Right forelimb (tissue), 1 donor: ENCODE measurements at places on chromosomes 13 and 19.

DNA sequence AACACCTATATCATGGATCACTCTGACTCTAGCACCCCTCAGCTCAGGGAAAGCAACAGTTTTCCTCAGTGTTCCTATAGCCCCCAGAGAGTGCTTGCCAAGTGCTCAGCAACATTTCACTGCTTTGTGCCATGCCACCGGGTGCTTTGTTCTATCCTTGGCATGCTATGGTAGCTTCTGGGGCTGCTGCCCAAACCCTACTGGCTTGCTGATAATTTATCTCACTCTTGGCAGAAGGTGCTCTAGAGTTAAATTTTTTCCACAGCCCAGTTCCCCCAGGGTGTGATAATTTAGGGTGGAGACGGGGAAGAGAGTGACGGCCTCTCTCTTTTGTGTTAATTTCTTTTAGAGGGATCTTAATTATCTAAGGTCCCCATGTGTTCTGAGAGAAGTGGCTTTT lies 12.6 kb upstream of the CSNK1A1L start:
- DNase-seq: no peak

GRCh38 chr13:106690779-106691178 lies 122.8 kb upstream of the ARGLU1 start:
- no peak for DNase-seq

DNA sequence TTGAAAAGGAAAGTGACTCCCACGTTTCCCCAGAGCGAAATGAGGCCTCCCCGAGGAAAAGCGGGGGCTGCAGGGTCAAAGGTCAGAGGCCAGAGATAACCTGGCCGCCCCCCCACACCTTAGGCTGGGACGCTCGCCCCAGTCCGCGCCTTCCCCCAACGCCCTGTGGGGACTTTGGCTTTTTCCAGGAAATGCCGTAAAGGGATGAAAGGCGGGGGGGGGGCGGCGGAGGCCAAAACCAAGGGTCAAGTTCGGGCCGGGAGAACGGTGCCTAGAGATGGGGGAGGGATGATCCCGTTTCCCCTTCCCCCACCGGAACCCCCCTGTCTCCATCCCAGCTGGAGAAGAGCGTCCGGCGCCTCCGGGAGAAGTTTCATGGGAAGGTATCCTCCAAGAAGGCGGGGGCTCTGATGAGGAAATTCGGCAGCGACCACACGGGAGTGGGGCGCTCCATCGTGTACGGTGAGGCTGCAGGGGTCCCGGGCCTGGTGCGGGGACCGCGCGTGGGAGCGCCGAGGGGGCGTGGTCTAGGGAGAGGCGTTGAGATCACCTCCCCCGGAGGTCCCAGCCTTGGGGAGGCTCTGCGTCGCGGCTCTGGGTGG lies 575 bp downstream of the SHFL start:
- no peak for DNase-seq

DNA sequence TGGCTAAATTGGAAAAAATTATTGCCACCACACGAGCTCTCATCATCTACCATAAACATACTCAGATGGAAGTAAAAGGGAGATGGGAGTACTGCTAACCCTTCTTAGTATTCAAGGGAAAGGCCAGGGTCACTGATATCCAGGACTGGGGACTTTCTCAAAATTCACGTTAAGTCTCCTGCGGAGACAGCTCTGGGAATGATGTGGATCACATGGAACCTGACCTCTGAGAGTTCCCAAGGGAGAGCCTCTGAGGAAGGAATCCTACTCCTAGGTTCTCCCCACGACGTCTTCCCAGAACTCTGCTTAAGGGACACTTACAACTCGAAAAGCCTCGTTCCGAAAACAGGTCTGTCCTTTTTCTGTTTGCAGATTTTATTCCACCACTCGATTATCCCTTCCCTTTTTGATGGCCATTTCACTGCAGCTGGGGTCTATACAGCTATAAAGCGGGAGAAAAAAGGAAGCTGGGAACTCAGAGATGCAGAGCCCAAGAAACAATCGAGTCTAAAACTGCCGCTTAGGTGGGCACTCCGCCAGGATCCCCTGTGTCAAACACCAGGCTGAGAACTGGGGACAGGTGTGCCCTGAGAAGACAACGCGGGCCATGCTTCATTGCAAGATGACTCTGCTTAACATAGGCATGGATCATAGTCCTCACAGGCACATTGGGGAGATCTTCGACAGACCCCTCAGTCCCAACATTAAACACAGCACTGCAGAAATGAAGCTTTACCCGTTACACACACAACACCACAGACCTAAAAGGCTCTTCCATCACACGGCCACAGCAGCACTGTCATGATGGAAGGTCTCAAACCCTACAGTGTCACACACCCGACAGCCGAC lies 823 bp upstream of the ZNF567 start:
- peak; percentile 50 for DNase-seq

DNA sequence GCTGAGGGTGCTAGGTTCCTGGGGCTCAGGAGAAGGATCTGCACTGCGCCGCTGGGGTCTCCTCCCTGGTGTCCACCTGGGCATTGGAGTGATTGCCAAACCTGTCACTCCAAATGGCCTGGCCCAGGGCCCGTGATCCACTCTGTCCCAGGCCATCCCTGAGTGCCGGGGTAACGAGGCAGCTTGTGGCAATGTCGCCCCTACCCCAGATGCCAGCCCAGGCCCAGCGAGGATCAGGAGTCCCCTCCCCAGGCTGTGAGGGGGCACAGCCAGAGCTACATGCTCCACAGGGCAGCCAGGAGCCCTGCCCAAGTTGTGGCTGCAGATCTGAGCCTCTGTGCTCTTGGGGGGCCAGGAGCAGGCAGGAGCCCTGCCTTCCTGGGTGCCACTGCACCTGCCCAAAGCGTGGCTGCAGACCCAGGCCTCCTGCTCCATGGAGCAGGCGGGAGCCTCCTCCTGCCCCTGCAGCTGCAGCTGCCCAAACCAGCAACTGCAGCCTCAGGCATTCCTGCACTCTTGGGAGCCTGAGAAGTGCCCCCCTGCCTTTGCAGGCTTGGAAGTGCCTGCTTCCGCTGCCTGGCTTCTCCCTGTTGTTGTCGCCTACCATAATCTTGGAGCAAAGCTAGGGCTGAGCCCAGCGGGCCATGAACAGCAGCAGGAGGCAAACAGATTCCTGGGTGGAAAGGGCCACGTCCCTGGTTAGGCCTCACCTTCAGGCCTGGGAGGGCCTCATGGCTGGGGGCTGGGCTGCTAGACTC lies 4.6 kb downstream of the IGFL4 start:
- DNase-seq: no peak

GRCh38 chr13:80161219-80161618 lies 179.7 kb downstream of the SPRY2 start:
- DNase-seq: no peak

- no peak for DNase-seq
Measured at GRCh38 chr19:48551437-48552302, at the start of gene SULT2B1. SULT2B1 (plus strand) TSS chr19:48552172; CDS start chr19:48552253, 81 bp downstream.

DNA sequence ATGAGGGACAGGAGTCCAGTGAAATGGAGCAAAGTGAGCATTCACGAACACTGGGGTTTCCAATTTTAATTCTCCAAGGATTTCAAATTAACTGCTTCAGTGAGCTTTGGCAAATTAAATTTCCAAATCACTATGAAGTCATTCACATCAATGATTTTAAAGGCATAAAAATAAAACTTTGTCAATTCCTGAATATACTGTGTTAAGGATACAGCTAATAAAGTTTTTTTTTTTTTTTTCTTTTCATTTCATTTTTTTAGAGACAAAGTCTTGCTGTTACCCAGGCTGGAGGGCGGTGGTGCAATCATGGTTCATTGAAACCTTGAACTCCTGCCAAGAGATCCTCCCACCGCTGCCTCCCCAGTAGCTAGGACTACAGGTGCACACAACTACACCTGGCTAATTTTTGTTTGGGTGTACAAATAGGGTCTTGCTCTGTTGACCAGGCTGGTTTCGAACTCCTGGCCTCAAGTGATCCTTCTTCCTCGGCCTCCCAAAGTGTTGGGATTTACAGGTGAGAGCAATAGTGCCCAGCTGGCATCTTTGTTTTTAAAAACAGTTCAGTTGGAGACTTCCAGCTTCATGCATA lies 21.9 kb downstream of the RBM26 start:
- DNase-seq: no peak

DNA sequence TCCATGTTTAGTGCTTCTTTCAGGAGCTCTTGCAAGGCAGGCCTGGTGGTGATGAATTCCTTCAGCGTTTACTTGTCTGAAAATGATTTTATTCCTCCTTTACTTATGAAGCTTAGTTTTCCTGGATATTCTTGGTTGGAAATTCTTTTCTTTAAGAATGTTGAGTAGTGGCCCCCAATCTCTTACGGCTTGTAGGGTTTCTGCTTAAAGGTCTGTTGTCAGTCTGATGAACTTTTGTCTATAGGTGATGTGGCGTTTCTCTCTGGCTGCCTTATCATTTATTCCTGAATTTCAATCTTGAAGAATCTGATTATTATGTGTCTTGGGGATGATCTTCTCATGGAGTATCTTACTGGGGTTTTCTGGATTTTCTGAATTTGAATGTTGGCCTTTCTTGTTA lies 26.0 kb downstream of the ZNF430 start:
- no peak for DNase-seq

DNA sequence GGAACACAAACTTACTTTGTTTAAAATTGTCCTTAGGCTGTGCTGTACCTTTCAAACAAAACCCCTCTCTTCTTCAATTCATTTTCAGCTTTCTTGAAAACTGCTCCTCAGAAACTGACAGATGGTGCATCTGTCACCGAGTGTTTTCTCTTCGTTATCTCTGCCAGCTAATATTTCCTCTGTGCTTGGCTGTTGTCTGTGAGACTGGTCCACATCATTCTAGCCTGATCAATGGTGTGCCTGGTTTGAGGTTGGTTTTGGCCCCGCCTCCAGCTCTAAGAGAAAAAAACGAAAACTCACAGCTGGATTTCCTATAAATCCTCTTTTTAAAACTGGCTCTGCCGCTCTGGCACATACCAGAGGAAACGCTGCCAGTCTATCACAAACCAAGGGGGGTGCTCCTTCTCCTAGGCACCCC lies 79.7 kb downstream of the STARD13 start:
- no peak for DNase-seq

DNA sequence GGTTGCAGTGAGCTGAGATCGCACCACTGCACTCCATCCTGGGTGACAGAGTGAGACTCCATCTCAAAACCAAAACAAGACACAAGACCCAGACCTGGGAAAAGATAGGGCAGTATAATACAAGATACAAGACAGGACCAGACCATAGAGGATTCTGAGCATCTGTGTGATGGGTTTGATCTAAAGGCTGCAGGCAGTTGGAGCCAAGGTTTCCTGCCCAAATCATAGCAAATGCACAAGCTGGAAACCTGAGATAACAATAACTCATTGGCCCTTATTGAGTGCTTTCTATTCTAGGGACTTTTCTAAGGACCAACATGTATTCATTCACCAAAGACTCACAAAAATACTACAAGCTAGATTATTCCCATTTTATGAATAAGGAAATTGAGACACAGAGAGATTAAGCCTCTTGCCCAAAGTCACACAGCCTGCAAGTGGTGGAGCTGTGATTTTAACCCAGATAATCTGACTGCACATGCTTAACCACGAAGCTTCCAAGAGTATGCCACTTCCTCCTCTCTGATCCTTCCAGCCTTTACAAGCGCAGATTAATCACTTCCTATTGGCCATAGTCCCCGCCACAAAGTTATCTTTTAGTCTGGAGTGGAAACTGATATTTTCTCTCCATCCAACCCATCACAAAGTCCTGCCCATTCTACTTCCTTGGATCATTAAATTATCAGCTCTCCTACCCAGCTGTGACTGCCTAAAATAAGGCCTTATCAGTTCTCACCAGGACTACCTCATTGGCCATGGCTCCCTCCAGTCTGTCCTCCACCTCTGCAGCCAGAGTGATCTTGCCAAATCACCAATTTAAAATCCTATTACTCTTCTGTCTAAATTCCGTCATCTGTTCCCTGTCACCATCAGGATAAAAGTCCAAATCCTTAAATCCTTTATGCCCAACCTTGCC lies 147.2 kb downstream of the FLT1 start:
- DNase-seq: no peak

- peak; percentile 91 for DNase-seq
Measured at GRCh38 chr13:35475960-35476943, at the start of gene MAB21L1. MAB21L1 (minus strand) TSS chr13:35476689; CDS start chr13:35476138, 551 bp downstream.

- DNase-seq: no peak
Measured at GRCh38 chr19:43329989-43330388, 23.5 kb upstream of the CD177 start.

DNA sequence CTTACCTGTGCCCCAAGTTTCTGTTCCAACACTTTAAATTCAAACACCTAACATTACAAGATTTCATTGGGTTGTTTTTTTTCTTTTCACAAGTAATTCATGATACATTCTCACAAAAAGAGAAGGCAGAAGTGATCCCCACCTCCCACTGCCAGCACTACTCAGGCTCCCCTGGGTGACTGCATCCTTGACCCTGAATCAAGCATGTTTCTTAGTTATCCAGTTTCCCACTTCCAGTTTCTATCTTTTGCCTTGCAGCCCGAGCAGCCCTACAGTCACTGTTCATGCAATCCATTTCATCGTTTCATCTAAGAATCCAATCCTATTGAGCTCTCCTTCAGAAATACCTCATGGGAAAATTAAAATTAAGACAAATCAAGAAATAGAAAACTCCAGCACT lies 61.4 kb downstream of the RNASEH2B start:
- DNase-seq: no peak

GRCh38 chr13:89721216-89721615 lies 1626.3 kb upstream of the MIR17HG start:
- no peak for DNase-seq

- DNase-seq: no peak
Measured at GRCh38 chr13:31073859-31074718, 87.6 kb downstream of the HSPH1 start.

- DNase-seq: no peak
Measured at GRCh38 chr13:111215081-111216047, 100.3 kb downstream of the ARHGEF7 start.

- DNase-seq: no peak
Measured at GRCh38 chr19:30785458-30786137, 413.4 kb downstream of the ZNF536 start.

- DNase-seq: no peak
Measured at GRCh38 chr19:43545981-43546380, 13.0 kb downstream of the ZNF575 start.

GRCh38 chr19:29943615-29944014 lies 1.6 kb downstream of the URI1 start:
- DNase-seq: no peak

GRCh38 chr13:23771552-23771951 lies 117.6 kb downstream of the MIPEP start:
- DNase-seq: no peak

- DNase-seq: no peak
Measured at GRCh38 chr13:26220575-26220974, 1.5 kb downstream of the RNF6 start.

DNA sequence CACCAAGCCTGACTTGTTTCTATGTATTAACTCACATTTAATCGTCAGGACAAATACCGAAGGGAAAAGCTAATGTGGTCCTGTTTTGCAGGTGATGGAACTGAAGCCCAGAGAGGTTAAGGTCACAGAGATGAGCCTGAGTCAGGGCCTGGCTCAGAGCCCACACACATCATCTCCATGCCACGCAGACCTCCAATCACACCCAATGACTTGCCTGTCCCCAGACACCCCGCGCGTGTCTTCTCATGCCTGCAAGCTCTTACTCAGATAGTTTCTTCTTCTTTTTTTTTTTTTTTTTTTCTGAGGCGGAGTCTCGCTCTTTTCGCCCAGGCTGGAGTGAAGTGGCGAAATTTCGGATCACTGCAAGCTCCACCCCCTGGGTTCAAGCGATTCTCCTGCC lies 16.4 kb downstream of the SIX5 start:
- no peak for DNase-seq

- DNase-seq: no peak
Measured at GRCh38 chr13:38826182-38826813, 139.4 kb downstream of the FREM2 start.
